ENCODE measurements at places on chromosomes 12 and 14.
A peak's percentile ranks its signal among the peaks of the same experiment; 100 is the strongest.

DNA sequence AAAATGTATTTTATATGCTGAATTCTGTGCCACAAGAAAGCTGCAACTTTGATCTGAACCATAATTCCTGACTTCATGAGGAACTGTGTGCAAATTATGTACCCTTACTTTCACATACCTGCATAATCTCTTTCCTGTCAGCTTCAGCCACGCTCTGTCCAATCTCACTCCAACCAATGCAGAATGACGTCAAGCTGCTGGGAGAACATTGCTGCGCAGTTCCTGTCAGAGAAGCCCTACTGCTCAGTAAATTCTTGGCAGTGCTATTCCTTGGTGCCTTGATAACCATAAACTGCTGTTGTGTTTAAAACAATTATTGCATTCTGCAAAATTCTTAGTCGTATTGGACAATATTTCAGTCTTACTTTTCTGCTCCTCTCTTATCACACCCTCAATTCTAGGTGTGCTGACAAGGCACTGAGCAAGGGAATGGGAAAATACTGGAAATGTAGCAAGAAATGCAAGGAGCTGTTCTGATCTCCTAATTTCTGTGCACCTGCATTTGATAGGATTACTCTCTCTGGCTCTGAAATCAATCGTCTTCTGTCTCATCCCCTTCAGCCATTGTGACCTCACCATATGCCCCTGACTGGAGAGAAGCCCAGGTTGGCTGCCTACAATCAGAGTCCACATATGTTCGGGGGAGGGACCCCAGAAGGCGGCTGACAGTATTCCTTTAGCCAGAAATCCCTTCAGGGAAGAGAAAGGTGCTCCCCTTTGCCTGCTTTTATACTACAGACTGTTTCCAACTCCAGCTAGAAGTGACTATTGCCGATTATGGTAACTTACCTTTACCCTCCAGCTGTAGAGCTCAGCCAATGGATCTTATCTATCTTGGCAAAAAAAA, 274.9 kb upstream of the NOVA1 start:
- no peak for DNase-seq

DNA sequence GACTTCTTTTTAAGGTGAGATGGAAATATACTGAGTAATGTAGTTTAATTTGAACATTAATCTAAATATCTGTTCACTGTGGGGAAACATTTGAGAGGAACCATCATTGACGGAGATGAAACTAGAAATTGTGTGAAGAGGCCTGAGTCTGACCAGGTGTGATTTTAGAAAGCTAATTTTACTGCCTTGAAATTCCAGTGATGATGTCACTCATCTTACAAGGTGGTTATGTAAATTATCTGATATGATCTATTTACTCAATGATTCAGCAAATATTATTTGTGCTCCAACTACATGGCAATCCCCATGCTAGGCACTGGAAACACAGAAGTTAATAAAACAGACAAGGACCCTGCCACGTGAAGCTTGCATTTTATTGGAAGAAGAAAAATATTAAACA, 435.7 kb upstream of the DCN start:
- no peak for DNase-seq

DNA sequence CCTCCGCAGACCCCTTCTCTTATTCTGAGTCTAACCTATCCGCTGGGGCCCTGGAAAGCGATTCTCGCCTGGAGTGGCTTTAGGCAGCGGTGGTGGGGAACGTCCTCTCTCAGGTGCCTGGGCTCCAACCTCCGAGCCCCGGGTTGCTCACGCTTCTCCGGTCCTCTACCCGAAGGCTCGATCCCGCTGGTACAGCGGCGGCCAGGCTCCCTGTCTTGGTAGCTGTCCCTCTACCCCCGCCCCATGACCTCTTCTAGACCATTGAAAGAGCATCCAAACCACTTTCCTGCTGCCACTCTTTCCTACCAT, 505 bp upstream of the HEBP1 start:
- no peak for DNase-seq

DNA sequence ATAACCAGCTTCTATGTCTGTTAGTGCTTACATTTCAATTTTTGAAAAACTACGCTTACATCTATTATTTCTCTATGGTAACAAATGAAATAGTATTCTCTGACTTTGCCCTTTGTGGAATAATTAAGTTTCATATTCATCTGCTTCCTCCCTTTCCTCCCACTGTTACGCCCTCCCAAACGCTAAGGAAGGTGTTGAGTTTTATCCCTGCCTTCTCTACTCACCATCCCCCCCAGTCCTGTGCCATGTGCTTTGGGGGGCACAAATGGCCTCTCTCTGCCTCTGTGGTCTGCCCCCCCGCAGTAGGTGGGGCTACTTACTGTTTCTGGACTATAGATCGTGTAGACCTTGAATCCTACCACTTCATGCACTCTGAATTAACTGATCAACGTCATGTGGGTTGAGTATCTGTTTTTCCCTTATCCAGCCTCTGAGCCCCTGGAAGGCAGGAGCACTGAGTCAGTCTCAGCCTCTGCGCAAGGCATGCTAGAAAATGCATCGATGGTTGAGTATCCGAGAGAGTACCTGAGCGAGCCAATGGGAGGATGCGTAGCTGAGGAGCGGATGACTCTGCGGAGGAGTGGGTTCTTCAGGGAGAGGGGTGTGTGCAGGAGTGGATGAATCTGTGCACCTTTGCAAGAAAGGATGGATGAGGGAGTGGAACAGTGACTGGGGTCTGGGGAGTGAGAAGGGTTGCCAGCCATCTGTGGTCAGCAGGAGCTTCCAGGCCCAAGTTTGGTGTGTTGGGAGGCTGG, 114.5 kb upstream of the RTL1 start:
- no peak for DNase-seq

GRCh38 chr12:91180582-91181395, 1.8 kb downstream of the DCN start:
- peak; percentile 82 for DNase-seq

GRCh38 chr12:52400906-52401305, 5.2 kb downstream of the KRT82 start:
- DNase-seq, result no peak

DNA sequence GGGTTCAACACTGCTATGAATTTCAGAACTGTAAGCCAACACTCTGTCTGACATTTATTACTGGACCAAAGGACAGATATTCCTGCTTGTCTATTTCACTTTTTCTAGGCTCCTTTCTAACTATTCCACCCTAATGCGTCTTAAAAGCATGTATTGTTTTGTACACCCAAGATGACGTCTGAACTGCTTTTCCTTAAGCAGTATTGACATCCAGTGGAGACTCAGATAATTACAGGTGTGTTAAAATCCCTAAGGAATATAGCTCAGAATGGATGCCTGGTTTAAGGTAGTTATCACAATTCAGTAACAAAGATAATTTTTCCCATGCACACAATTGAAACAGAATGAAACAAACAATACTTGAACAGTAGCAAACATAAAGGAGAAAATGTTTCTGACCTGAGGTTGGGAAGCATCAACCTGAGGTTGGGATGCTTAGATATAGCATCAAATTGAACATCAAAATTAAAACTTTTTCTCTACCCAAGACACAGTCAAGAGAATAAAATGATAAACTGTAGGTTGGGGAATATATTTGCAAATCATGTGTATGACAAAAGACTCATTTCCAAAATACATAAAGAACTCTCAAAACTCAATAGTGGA, 93.7 kb upstream of the PTPRR start:
- no peak for DNase-seq

GRCh38 chr14:86022031-86022629, 492.2 kb downstream of the FLRT2 start:
- no peak for DNase-seq

- no peak for DNase-seq
Measured at GRCh38 chr14:74472601-74473000, 20.5 kb downstream of the NPC2 start.

DNA sequence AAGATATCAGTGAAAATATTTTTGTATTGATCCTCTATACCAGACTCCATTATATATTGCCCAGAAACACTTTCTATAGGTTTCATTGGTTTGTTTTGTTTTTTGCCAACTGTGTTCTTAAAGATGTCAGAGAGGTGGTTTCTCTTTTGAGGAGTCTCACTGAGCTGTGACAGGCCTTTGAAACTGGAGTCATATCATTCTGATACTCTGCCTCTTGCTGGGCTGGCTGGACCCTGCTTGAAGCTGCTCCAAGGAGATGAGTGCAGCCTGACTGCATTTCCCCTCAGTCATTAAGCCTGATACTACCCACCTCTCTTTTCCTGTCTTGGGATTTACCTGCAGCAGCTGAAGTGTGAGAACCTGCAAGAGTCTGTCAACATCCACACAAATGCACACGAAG, 16.4 kb upstream of the TAS2R30 start:
- no peak for DNase-seq

- no peak for DNase-seq
Measured at GRCh38 chr14:69643430-69644200, 32.2 kb downstream of the SUSD6 start.

DNA sequence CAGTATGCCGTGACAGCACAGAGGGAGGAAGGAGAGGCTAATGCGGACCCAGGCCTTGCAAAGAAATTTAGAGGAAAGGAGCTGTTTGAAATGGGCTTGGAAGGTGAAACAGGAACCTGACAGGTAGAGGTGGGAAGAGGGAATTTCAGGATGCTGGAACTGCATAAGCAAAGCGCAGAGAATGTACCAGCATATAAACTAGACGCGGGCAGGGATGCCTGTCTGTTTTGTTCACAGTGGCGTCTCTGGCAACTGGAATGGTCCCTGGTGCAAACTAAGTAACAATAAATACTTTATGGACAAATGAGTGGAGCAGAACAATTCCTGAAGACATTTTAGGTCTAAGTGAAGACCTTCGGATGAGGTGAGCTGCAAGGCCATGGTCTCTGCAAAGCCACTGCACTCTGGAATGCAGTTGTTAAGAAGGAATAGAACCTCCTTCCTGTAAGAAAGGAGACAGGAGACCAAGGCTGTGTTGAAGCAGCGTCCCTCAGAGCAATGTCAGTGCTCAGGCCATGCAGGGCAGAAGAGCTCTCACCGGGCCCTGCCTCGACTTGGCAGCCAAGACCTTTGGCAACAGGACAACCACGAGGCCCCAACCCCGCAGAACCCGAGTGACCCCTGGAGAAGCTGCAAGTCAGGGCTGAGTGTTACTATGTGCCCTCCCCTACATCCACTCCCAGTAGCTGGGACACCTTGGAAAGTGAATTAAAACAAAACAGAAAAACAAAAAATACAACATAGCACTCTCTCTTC, 42.8 kb downstream of the PITPNM2 start:
- DNase-seq, result no peak

DNA sequence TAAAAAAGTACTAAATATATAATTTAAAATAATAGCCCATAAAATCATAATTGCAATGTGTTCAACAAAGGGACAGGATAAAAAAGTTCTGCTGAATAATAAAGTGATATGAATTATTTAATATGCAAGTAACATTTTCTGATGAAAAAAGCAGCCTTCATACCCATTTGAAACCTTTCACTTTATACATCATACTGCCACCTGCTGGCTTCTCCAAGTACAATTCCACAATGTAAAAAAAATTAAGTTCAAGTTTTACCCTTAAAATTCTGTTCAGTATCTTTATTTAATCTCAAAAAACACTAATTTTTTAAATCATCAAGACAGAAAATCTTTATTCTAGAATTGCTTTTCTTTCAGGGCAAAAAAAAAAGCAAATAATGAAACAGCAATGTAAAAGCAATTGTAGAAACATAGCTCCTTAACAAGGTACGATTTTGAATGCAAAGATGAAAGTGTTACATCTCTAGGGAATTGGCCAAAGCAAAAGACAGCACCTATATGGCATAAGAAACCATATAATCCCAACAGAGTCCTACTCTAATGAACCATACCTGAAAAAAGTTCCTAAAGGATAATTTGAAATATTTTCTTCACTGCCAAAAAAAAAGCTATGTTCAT, 15.0 kb downstream of the MDM1 start:
- no peak for DNase-seq

DNA sequence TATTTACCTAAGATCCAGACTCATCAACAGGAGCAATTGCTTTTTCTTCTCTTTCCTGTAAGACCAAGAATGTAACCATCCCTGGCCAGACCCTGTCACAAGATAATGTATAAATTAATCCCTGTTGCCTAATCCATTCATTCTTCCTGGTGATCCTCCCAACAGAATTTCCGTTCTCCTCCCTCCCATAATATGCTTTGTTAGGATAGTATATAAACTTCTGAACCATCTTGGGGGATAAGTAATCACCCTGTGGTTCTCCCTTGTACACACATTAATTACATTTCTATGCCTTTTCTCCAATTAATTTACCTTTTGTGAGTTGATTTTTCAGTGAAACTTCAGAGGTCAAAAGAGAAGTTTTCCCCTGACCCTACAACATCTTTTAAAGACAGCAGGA, 76.2 kb upstream of the RASSF8 start:
- no peak for DNase-seq

- DNase-seq, result no peak
Measured at GRCh38 chr12:9115731-9116559, at the start of gene A2M. A2M (minus strand) TSS chr12:9115919; CDS start chr12:9115849, 70 bp downstream.

GRCh38 chr14:64878837-64879634, 671 bp downstream of the SPTB start:
- DNase-seq, result no peak

- no peak for DNase-seq
Measured at GRCh38 chr14:32183151-32184058, 18.4 kb upstream of the RNU6-7 start.

DNA sequence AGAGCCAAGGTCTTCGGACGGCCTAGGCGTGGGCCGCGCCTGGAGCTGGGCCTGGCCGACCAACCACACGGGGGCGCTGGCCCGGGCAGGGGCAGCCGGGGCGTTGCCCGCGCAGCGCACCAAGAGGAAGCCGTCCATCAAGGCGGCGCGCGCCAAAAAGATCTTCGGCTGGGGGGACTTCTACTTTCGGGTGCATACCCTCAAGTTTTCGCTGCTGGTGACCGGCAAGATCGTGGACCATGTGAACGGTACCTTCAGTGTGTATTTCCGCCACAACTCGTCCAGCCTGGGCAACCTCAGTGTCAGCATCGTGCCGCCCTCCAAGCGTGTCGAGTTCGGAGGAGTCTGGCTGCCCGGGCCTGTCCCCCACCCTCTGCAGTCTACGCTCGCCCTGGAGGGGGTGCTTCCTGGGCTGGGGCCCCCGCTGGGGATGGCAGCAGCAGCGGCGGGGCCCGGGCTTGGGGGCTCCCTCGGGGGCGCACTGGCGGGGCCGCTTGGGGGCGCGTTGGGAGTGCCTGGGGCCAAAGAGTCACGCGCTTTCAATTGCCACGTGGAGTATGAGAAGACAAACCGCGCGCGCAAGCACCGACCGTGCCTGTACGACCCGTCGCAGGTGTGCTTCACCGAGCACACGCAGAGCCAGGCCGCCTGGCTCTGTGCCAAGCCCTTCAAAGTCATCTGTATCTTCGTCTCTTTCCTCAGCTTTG, 4.4 kb upstream of the SHMT2 start:
- DNase-seq, result no peak

GRCh38 chr12:49293056-49293956, 1.6 kb upstream of the PRPH start:
- no peak for DNase-seq

- peak; percentile 86 for DNase-seq
Measured at GRCh38 chr12:108514973-108515814, at the start of gene FICD. FICD (plus strand) TSS chr12:108515277; CDS start chr12:108516973, 1,696 bp downstream.

DNA sequence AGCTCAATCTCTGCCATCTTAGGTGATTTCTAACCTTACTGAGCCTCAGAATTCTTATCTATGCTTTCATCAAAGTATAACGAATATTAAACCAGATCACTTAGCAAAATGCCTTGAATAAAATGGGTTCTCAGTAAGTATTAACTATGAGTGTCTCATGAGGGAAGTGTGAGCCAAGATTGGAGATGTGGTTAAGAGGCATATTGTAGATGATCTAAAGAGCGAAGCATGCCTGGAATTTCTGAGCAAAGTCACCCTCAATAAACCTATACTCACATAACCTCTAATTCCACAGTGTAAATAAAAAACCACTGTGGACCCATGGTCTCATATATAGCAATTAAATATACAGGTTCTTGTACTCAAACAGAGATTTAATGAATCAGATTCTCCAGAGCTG, 193.1 kb upstream of the FSCB start:
- no peak for DNase-seq

Data from AG09309 (cell line).